RPMI8226 (cell line): ENCODE measurements at places on chromosomes 12 and 14.
A peak's percentile ranks its signal among the peaks of the same experiment; 100 is the strongest.

DNA sequence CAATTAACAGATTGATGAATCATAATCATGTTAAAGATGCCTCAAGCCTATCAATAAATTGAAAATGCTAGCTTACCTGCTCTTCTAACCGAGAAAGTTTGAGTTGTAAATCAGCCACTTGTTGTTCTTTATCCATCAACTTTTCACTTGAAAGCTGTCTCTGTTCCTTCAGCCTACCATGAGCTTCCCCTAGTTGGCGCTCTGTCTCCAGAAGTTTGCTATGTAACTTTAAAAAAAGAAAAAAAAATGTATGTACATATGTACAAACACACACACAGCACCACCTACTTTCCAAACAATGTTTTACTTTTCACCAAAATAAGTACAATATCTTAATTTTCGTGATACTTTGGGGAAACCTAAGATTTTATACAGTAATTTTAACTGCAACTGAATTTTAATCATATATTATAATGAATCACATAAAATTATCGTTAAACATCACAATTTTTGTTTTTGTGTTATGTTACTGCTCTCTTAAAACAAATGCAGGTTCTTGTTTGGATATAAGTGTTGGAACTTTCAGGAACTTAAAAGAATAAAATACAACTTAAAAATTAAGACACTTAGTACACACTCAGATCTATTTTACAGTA is 101.2 kb downstream of the EEA1 start:
- peak; percentile 49 for DNase-seq

- no peak for DNase-seq
These were observed 65.4 kb downstream of the LLPH start for GRCh38 chr12:66065150-66065549.

DNA sequence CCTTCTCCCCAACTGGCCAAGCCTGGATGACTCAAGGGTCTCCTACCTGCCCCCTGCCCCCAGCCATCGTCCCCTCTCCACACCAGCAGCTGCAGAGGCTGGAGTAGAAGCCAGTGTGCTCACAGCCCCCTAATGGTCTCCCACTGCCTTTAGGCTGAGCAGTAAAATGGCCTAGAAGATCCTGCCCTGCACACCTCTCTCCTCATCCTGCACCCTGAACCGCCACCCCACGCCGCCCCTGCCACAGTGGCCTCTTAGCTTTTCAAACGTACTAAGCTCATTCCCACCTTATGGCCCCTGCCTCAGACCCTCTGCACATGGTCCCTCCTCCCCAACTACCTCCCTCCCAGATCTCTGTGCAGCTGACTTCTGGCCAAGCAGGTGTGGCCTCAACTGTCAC is 46.3 kb downstream of the RBM19 start:
- DNase-seq: no peak

- DNase-seq: no peak
These were observed 33.5 kb downstream of the CYP46A1 start for GRCh38 chr14:99717682-99718013.
